ENCODE measurements at places on chromosomes 7 and 10. TPM values are rescaled to one million over a fixed set of nuclear protein-coding genes. Genes with fewer than 3 reads are reported as not detected.

INPP5A gene
- 10.4 TPM for total RNA-seq

FAM107B gene
- 121 TPM for total RNA-seq

RGR gene
- not detected for total RNA-seq

LIPM gene
- total RNA-seq, result not detected

UNCX gene
- total RNA-seq, result not detected

CXCL12 gene
- total RNA-seq, result not detected

CTAGE8 gene
- 0.85 TPM for total RNA-seq

TNRC18 gene
- 43.8 TPM for total RNA-seq

CNTNAP2 gene
- total RNA-seq, result not detected

NPY gene
- not detected for total RNA-seq

ENKUR gene
- not detected for total RNA-seq

PBLD gene
- total RNA-seq, result 0.77 TPM

CHST12 gene
- 4.7 TPM for total RNA-seq

ZMIZ2 gene
- total RNA-seq, result 134 TPM

RP9 gene
- total RNA-seq, result 15.4 TPM

OPN1SW gene
- not detected for total RNA-seq

OPN4 gene
- total RNA-seq, result not detected

ZNF365 gene
- not detected for total RNA-seq

UPK3B gene
- 0.40 TPM for total RNA-seq

GRM8 gene
- total RNA-seq, result not detected

HDAC9 gene
- total RNA-seq, result 1.5 TPM

KAZALD1 gene
- 0.72 TPM for total RNA-seq

SPDYE2 gene
- not detected for total RNA-seq

DPP6 gene
- total RNA-seq, result not detected

USP6NL gene
- 2.3 TPM for total RNA-seq

LEP gene
- total RNA-seq, result not detected

KCNMA1 gene
- 0.18 TPM for total RNA-seq

LSM5 gene
- 122 TPM for total RNA-seq

STMP1 gene
- 21.1 TPM for total RNA-seq

WDFY4 gene
- 0.90 TPM for total RNA-seq

UTF1 gene
- total RNA-seq, result not detected

ITPRID1 gene
- not detected for total RNA-seq

ANKRD61 gene
- total RNA-seq, result not detected

ALOX5 gene
- total RNA-seq, result 0.60 TPM

RBM20 gene
- 0.72 TPM for total RNA-seq

ZCWPW1 gene
- 3.6 TPM for total RNA-seq

GATA3 gene
- 27.2 TPM for total RNA-seq

PNLIPRP1 gene
- total RNA-seq, result not detected

LIPF gene
- total RNA-seq, result not detected

PRKG1 gene
- total RNA-seq, result not detected

All from activated CD8-positive, alpha-beta T cell treated with anti-CD3 and anti-CD28 coated beads for 36 hours (primary cell).